CD4-positive, alpha-beta memory T cell (primary cell): ENCODE measurements at places on chromosomes 3 and 15. TPM values are rescaled to one million over a fixed set of nuclear protein-coding genes. Genes with fewer than 3 reads are reported as not detected.

DNA sequence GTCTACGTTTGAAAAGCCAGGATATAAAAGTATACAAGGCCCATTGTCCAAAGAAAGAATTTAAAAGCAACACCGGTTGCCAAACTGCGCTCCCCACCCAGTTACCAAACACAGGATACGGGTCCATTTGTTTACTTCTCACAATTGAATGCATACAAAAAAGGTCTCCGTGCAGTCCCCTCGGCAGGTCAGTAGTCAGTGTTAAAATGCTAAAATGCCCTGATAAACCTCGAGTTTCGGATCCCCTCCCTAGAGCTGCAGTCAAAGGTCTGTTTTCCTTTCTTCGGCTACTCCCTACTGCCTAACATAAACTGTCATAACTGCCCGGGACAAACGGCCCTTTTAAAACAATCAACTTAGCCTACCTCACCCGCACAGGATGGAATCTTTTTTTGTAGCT is 534.6 kb downstream of the FOXP1 start:
- H3K27me3 ChIP-seq, result no peaks in the 10 kb centered on the region
- no peak overlapping the region for H3K4me3 ChIP-seq
- peak overlapping the region; percentile 3 for H3K27ac ChIP-seq
- H3K36me3 ChIP-seq, result peaks cover 57% of the 10 kb centered on the region

DNA sequence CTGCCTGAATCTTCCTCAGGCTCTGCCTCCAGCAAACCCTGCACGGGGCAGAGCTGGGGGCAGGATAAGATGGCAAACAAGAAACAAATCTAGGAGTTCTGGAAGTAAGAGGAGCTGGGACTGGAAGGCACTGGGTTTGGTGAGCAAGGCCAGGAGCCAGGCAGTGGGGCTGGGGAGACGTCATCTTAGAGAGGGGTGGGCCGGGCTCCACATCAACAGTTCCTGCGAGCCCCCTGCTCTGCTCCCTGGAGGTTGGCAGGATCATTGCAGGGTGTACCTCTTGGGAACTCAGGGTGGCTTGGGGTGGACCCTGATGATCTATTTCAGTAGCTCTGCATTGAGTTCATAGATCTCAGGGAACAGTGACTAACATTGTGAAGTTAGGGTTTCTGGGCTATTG is 87.3 kb upstream of the PRR23E start:
- no peak overlapping the region for H3K27ac ChIP-seq
- no peak overlapping the region for H3K4me3 ChIP-seq
- DNase-seq, result no peak

GRCh38 chr3:99958222-99958912 is 140.7 kb downstream of the CMSS1 start:
- no peaks in the 10 kb centered on the region for H3K4me1 ChIP-seq
- no peaks in the 10 kb centered on the region for H3K36me3 ChIP-seq
- DNase-seq, result no peak

Gene GRAMD2A
- not detected for total RNA-seq
